ENCODE measurements at places on chromosomes 1 and 21.

DNA sequence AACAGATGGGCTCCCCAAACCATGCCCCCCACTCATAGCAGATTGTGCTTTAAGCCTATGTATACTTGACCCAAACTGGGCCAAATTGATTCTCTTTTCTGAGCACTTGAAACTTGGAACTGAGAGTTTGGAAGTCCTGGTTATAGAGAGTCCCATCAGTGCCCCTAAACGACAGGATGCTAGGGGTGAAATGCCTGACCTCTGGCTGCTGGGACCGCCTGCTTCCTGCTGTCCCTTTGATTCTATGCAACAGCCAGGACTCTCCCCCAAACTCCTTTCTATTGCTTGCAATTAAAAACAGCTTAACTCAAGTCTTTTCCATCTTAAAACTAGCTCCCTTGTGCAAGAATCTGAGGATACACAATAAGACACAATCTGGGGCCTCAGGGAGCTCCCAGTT lies 4.7 kb downstream of the C1orf210 start:
- DNase-seq: no peak

DNA sequence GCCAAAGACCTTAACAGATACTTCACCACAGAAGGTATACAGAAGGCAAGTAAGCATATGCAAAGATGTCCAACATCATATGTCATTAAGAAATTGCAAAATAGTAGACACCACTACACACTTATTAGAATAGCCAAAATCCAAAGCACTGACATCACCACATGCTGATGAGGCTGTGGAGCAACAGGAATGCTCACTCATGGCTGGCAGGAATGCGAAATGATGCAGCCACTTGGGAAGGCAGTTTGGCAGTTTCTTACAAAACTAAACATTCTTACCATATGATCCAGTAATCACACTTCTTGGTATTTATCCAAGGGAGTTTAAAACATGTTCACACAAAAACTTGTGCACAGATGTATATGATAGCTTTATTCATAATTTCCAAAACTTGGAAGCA lies 261.2 kb upstream of the AJAP1 start:
- DNase-seq: no peak

DNA sequence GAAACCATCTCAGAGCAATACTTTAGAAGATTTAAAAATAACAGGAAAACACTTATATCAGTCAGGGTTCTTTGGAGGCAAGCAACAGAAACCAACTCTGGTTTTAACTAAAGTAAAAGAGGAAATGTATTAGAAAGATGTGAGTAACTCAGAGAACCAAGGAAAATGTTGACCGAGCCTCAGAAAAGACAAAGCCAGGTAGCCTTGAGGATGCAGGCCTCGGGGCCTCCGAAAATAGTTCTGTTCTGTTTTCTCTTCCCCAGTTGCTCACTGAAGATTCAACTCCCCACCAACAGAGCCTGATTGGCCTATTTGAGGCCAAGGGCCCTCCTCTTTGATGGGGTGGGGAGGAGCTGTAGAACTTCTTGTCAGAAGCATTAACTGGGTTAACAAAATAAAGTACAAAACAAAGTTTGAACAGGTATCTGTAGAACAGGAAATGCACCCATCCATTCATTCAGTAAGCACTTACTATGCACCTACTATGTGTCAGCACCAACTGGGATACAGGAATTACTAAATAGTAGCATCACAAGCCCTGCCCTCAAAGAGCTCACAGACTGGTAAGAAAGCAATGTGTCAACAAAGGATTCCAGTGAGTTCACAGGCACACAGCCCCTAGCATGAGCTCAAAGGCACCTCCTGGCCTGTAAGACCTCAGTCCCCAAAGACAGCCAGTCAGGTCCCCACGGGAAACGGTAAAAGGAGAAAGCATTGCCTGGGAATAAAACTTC lies 12.6 kb downstream of the SLAMF8 start:
- DNase-seq: no peak

DNA sequence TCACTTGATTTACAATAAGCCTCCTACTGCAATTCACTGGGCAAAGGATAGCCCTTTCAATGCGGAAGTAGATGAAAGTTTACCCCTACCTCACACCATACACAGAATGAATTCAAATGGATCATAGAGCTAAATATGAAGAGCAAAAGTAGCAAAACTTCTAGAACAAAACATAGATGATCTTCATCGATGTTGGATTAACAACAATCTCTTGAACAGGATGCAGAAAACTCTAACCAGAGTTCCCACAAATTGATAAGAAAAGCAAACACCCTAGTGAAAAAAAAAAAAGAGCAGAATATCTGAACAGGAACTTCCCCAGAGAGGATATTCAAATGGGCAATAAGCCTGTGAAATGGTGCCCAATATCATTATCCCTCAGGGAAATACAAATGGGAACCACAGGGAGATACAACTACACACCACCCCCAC lies 1.9 kb upstream of the UBASH3A start:
- DNase-seq: no peak

DNA sequence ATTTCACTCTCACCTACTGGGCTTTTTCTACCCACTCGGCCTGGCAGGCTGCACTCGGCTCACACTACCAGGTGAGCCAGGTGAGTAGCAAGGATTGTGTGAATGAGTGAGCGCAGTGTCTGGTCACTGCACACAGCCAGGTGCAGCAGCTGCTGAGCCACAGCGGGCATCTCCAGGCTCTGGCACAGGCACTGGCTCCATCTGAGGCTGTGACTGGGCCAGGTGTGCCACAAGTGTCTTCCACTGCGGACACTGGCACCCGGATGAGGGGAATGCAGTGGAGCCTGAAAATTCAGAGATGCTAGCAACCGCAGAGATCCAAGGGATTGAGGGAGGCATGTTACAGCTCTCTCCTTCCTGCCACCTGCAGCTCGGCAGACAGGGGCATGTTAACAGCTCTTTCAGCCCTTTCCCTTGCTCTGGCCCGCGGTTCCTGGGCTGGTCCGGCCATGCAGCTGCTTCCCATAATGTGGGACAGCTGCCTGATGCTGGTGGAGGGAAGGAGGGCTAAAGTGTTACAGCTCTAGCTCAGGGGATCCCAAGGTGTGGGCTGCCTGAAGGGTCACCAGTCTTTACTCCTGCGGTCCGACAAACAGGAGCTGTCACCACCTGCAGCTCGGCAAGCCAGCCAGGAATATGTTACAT lies 1038.3 kb downstream of the AMY1C start:
- no peak for DNase-seq

DNA sequence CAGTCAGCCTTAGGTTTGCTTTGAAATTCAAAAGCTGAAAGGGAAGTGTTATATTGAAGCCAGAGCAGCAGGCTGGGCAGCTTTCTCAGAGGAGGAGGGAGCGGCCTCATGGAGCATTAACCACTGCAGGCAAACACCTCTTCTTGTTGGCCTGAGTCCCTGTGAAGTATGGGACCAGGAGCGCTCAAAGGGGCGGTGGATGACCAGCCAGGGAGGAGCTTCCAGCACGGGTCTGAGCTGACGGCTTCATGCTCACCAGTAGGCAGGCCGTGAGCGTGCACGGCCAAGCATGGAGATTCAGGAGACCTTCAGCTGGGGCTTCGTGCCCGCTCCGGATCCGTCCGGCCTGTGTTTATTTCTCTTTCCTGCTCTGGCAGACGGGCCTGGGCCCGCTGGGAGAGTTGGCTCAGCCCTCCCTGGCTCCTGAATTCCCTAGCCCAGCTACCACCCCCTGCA lies 245.2 kb downstream of the TRABD2B start:
- no peak for DNase-seq

- DNase-seq: no peak
These were observed 797 bp downstream of the CC2D1B start for GRCh38 chr1:52365071-52365745.

DNA sequence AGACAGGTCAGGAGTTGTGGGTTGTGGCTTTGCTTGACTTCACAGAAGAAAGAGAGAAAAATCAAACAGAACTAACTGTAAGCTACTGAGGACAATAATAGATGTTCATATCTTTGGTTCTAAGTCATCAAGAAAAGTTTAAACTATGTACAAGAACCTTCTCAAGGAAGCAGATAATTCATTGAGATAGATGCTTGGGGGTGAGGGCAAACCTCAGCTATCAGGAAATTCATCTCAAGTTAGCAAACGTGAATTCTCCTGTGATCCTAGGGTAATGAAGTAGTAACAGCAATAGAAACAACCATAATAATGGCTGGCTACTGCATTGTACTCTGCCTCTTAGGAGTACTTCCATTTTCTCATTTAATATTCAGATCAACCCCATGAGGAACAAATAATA lies 506.2 kb downstream of the PLPP3 start:
- no peak for DNase-seq

GRCh38 chr1:233197940-233198339 lies 97.6 kb downstream of the PCNX2 start:
- DNase-seq: no peak

DNA sequence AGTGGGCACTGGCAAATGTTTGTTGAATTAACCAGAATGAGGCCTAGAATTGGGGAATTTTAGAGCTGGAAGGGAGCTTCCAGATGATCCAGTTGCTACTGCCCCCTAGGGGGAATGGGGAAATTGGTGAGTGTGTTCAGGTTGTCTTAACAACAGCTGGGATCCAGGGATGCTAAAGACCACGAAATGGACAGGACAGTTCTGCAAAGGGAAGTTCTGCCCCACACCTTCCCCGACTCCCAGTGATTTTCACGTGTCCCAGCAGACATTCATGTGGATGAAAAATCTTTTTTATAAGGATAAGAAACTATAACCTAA lies 33.9 kb downstream of the TRIM62 start:
- DNase-seq: no peak

DNA sequence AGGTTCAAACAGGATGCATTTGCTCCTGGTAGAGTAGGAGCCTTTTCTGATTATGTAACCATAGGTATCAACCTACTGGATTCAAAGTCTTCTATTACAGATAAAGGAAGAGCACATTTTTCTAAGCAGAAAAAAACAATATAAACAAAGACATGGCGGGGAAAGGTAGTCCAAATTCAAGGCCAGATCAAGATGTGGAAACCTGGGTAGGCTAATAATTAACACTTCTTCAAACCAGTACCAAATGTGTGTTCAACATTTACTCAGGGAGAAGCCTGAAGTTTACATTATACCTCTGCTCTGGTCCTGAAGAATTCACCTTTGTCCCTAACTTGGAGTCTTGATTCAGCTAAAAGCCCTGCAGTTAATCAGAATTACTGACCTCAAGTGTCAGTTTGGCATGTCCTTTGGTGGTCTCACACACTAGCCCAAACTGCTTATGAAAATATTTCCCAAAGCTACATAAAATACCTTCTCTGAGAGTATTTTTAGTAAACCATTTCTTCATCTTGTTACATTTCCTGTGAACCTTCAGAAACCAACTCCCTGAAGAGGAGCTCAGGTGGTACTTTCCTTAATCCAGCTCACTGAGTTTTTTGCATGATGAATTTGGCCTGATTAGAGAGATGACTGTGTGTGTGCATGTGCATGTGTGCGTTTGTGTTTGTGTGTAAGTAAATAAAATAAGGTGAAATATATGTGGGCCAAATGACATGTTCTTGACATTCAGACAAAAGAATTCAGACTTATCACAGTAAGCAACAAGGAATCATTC lies 70.2 kb downstream of the TOR3A start:
- no peak for DNase-seq

GRCh38 chr1:97004054-97004453 lies 282.5 kb downstream of the PTBP2 start:
- DNase-seq: no peak

GRCh38 chr1:208757846-208758245 lies 513.7 kb upstream of the PLXNA2 start:
- DNase-seq: no peak

DNA sequence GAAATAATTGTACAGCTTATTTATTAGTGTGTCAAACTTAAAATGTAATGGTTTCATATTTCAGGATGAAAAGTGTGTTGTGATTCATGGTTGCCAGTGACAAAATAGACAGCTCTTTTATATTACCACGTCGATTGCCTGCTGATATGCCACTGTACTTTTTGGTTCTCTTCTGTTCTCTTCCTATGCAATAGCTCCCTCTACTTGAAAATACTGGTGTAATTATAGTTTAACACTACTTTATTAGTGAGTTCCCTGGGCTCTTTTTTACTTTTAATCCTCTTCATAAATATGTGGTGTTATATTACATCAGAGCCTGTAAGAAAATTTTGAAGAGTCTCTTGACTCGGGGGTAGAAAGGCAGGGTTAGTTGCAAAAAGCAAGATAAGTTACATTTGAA lies 111.3 kb downstream of the PATJ start:
- peak; percentile 13 for DNase-seq

DNA sequence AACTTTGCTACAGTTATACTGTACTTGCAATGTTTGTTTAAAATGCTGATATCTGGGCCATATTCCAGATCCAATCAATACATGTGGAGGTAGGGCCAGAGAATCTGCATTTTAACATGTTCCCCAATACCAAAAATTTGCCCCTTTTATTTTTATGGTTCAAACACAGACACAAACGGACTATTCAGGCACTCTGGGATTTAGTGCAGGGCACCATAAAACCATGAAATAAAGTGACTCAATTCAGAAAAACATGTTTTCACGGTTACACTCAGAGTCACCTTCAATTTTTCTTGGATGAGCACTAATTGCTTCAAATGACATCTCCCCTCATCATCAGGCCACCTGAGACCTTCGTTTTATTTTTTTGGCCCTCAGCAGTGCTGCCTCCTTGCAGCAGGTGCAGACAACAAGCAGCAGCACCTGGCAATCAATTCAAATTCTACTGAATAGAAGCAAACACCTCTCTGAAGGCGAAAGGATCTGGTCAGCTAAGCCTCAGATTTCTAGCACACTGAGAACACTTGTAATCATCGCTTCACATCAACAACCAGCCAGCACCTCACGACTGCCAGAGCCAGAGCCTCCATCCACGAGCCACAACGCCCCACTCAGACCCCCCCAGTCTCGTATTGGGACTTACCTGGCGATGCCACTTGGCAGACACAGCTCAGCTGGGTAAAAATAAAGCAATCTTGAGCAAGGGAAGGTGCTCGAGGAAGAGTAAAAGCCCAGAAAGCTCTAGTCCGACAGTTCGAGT lies 1.1 kb downstream of the ERO1B start:
- peak; percentile 51 for DNase-seq

GRCh38 chr1:22828484-22829308 lies 118.1 kb downstream of the EPHB2 start:
- DNase-seq: no peak

GRCh38 chr1:193031431-193031830 lies 27.7 kb downstream of the UCHL5 start:
- DNase-seq: no peak

- no peak for DNase-seq
These were observed 141.4 kb downstream of the RUNX1 start for GRCh38 chr21:34907461-34908418.

DNA sequence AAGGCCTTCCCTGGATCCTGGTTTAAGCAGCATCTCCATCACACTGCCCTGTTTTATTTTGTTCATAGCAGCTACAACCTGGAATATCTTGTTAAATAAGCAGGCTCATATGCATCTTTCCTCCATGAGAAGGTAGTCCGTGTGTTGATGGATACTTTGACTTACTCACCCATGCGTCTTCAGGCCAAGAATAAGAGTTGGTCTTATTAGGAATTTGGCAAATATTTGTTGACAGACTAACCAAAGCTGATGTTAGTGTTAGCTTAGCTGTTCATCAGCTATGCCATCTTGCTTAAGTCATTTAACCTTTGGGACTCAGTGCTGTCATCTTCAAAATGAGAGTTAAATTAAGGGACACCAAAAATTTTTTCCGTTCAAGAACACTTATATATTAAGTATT lies 59.2 kb downstream of the SASS6 start:
- no peak for DNase-seq

Data from NCI-H2171 (cell line).